MM.1S (cell line): ENCODE measurements at places on chromosomes 2 and 18.

GRCh38 chr2:65438137-65438899, 5.9 kb upstream of the SPRED2 start:
- DNase-seq = no peak

GRCh38 chr18:44945888-44946401, 265.3 kb downstream of the SETBP1 start:
- no peak for DNase-seq

GRCh38 chr2:168935810-168936581, 34.9 kb downstream of the G6PC2 start:
- DNase-seq = no peak

GRCh38 chr2:24586955-24587354, 95.9 kb downstream of the NCOA1 start:
- no peak for DNase-seq

- no peak for DNase-seq
Observed at GRCh38 chr2:26395394-26395793, 6.3 kb upstream of the DRC1 start.

DNA sequence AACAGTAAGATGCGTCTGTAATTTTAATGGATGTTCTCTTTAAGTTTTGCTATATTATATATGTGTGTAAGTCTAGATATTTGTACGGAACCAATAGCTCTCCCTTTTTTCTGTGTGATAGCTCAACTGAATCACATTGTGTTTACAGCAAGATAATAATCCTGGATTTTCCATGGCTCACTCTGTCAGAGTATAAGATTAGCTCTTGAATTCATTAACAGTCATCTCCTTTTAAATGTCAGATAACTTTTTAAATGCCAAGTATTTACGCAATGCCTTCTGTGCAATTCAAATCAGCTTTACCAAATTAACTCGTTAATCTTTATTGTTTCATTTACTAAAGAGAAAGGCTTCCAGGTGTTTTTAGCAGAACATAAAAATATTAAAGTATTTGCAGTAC, 76.9 kb downstream of the KIAA2012 start:
- DNase-seq = no peak

GRCh38 chr18:48954886-48955819, 4.4 kb upstream of the SMAD7 start:
- DNase-seq = no peak

- peak; percentile 47 for DNase-seq
Observed at GRCh38 chr2:147182260-147182659, 662.6 kb upstream of the ACVR2A start.

DNA sequence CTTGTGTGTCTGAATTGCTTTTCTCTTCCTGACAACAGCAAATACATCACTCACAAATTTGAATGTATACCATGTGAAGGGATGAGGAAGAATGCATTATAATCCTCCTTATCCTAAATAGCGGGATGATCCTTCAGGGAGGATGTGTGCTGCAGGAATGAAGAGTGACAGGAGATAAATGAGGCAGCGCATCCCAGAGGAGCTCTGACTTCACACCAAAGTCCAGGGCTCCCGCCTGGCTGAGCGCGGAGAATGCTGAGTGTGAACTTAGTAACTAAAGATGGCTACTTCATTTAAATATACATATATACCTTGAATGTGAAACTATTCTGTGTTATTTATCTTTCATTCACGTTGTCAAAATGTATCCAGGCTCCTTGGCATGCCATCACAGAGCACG, 145.2 kb upstream of the TPO start:
- no peak for DNase-seq

- no peak for DNase-seq
Observed at GRCh38 chr2:122764014-122764413, 1008.6 kb downstream of the TSN start.

GRCh38 chr2:99338029-99338585, 918 bp downstream of the EIF5B start:
- peak; percentile 7 for DNase-seq

DNA sequence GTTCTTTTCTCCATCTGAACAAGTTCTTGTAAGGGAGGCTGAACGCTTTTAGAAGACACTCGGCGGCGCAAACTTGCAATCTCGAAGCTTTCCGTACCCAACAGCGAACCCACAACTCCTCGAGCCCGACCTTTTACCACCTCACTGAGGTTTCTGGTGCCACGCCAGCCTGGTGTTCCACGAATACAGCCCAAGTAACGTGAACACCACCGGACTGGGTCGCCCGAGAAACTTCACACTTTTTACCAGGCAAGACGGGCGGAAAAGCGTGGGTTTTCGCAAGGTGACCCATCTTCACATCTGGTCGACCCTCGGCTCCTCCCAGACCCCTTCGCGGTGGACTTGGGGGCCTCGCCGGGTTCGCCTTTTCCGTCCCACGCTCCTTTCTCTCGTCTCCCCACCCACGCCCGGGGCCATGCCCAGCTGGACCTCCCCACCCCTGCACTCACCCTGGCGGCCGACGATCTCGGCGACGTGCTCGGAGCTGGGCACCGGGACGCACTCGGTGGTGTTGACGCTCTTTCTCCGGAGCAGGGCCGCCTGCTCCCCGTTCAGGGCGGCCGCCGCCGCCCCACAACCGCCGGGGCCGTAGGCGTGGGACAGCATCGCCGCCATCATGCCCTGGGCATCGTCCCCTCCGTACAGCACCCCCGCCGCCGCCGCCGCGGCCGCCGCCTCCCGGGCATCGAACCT, 1.2 kb downstream of the MEX3C start:
- DNase-seq = peak; percentile 35

DNA sequence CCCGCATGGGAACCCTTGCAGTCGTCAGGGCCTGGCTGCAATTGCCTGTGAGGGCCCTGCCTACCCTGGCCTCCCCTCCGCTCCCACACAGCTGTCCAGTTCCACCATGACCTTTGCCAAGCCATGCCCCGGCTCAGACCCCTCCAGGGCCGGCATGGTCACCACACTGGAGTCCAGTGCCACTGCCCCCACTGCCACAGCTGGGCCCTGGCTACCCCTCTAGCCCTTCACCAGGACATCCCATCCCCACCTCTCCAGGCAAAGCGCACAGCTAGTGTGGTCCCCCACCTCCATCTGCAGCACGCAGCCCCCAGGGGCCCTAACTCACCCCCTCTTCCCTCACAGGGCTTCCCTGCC, 70.3 kb upstream of the SMAD7 start:
- no peak for DNase-seq

DNA sequence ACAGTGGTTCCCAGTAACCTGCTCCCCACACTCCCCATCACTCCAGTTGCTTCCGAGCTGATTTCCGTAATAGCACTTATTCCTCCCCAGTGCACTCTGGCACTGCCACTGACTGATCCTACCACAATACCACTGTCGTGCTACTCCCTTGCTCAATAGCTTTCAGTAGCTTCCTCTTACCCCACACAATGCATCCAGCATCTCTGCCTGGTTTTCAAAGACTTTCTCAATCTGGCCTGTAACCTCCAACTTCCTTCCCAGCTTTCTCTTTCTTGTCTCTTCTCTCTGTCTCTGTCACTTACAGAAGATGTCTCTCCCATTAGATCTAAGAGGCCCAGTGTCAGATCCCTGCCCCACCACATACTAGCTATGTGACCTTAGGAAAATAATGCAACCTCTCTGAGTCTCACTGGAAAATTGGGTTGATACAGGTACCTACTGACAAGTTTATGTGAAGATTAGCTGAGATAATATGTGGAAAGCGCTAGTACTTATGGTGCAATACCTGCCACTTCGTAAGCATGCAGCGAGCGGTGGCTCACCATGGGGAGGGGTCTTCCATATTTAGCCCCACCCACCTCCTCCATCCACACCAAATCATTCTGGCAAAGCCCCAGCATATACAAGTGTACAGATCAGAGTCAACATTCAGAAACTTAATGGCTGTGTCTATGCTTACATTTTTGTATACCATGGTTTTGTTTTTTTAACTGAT, 36.7 kb downstream of the SFXN5 start:
- no peak for DNase-seq

DNA sequence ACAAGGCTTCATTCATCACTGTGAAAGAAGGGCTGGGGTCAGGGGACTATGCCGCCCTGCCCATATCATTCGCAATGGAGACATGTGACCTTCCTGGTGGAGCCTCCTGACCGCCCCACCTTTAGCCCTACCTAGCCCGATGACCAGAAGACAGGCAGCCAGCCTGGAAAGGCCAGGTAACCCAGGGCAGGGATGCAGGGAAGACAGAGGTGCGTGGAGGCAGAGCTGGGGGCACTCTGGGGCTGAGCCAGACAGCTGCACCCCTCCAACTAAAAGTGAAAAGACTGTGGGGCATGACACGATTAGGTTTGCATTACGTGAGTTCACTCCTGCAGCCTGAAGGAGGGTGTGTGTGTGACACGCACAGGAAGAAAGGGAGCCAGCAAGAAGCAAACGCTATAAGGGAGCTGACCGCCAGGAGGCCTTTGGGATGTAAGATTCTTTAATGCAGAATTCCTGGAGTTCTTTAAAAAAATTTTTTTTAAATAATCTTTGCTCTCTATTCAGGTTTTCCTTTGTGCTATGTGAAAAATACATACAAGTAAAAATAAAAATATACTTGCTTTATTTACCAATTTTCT, 3.7 kb upstream of the HES6 start:
- DNase-seq = no peak

DNA sequence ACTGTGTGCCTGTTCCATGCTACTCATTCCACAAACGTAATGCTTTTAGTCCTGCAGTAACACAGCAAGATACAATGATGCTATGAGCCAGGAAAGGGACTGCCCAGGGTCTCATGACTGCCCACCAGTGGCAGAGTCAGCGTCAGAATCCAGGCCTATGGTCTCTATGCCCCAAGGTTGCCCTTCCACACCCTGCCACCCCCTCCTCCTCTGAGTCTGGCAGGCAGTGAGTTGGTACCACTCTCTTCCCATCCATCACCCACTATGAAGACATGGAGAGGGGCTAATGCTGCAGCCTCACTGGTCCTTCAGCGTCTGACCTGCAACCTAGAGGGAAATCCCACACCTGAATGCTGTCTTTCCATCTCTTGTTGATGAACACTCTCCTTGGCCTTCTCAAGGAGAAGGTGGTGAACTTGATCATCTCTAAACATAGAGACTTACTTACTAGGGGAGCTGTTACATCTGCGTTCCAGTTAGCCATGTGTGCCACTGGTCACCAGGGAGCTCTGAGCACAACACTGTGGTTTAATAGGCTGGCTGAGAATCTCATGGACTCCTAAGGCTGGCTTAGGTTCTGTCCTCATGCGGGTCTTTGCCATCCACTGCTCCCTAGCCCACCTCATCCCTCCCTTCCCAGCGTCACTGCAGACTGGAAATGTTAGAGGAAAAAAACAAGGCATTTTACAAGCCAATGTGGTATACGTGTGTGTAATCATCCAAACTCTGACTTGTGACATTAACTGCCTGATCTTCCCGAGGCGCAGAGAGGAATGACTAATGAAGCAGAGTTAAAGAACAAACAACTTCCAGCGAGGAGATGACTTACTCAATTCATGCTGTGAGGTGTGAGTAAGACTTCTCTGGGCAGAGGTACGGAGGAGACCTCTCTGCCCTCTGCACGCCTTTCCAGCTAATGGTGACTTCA, 28.8 kb downstream of the STEAP3 start:
- DNase-seq = no peak

DNA sequence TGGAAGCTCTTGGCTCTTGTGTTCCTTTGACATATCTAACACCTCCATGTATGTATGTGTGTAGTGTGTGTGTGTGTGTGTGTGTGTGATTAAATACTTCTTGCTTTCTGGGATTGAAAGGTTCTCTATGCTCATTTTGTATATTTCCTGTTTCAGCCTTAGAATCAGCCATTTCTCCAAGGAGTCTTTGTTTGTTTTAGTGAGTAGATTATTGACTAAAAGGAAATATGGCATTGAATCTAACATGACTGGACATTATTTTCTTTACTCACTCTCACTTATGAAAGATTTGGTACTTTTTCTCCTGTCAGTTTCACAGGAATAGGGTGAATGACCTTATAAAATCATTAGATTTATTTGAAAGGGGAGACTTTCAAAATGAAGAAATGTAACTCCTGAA, 413.8 kb upstream of the SLC14A2 start:
- no peak for DNase-seq

GRCh38 chr2:97870396-97870843, 125.3 kb downstream of the TMEM131 start:
- peak; percentile 94 for DNase-seq

GRCh38 chr18:79772108-79772864, 25.5 kb upstream of the KCNG2 start:
- no peak for DNase-seq

GRCh38 chr18:79642626-79643025, 37.0 kb upstream of the CTDP1 start:
- DNase-seq = no peak

- no peak for DNase-seq
Observed at GRCh38 chr18:13266218-13267100, 47.9 kb downstream of the LDLRAD4 start.

- no peak for DNase-seq
Observed at GRCh38 chr18:7139409-7139808, 21.8 kb upstream of the LAMA1 start.

GRCh38 chr2:6352906-6353515, 512.7 kb downstream of the CMPK2 start:
- no peak for DNase-seq

DNA sequence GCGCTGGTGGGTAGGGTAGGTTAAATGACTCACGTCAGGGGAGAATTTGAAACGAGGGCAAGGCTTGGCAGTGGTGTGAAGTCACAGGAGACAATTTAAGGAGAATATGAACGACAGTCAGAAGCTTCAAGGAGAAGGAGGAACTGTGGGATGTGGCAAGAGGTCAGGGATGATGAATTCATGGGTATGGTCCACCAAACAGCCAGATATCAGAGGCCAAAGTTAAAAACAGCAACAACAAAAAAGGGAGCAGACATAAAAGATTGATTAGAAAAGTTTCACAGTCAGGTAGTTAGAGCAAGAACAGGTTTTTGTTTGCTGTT, 1.4 kb upstream of the ZNF396 start:
- DNase-seq = no peak

GRCh38 chr2:175574069-175574468, 392.6 kb upstream of the ATP5MC3 start:
- DNase-seq = no peak

DNA sequence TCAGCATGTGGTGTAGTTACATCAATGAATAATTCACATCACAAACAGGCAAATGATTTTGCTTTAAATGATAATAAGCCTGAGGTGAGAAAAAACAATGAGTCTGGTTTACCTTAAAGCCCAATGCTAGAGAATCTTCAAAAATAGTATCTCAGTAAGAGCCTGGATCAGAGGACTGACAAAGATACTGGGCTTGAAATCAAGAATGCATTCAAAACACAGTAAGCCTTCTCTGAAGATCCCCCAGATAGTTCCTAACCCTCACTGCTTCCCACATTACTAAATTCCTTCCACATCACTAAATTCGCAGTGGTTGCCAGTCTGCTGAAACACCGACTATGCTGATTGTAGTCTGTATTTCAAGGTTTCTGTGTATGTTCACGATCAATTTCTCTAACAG, 514.9 kb downstream of the SUCLG1 start:
- DNase-seq = no peak

- DNase-seq = no peak
Observed at GRCh38 chr18:12005538-12006487, 24.5 kb downstream of the IMPA2 start.

GRCh38 chr2:218284106-218284811, 8.0 kb downstream of the TMBIM1 start:
- DNase-seq = peak; percentile 91
